Stimulated activated CD4-positive, alpha-beta T cell treated with anti-CD3 and anti-CD28 coated beads, Interleukin-1b, Interleukin-23, amount 100 ng/mL, for 1 hour (primary cell): ENCODE measurements at places on chromosomes 16 and 17.

DNA sequence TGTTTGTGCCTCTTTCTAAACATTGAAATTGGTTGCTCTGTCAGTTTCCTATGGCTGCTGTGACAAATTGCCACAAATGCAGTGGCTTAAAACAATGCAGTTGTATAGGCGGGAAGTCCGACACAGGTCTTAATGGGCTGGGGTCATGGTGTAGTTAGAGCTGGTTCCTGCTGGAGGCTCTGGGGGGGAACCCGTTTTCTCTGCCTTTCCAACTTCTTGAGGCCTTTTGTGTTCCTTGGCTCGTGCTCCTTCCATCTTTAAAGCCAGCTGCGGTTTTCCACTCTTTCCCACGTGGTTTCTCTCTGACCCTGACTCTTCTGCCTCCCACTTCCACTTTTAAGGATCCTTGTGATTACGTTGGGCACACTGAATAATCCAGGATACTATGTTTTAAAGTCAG, 12.5 kb downstream of the EPN2 start:
- DNase-seq = no peak

GRCh38 chr17:51428668-51429495, 168.5 kb downstream of the UTP18 start:
- no peak for DNase-seq

GRCh38 chr17:80281516-80281915, 20.9 kb downstream of the RNF213 start:
- no peak for DNase-seq

DNA sequence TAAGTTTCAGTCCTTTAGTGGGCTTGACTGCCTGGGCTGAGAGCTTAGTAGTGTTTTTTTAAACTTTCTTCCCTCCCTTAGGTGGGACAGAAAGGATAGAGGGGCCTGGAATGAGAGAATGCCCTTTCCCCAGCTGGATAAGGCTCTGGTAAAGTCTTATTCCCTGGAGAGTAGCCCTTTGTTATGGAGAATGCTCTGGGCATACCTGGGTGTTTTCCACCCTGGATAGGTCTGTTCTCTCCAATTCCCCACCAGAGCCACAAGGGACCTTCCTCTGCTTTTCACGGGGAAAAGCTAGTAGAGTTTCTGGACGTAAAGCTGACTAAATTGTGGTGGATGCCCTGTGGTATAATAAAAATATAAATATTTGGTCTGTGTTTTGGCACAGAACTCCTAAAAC, 164.1 kb downstream of the HS3ST4 start:
- no peak for DNase-seq

DNA sequence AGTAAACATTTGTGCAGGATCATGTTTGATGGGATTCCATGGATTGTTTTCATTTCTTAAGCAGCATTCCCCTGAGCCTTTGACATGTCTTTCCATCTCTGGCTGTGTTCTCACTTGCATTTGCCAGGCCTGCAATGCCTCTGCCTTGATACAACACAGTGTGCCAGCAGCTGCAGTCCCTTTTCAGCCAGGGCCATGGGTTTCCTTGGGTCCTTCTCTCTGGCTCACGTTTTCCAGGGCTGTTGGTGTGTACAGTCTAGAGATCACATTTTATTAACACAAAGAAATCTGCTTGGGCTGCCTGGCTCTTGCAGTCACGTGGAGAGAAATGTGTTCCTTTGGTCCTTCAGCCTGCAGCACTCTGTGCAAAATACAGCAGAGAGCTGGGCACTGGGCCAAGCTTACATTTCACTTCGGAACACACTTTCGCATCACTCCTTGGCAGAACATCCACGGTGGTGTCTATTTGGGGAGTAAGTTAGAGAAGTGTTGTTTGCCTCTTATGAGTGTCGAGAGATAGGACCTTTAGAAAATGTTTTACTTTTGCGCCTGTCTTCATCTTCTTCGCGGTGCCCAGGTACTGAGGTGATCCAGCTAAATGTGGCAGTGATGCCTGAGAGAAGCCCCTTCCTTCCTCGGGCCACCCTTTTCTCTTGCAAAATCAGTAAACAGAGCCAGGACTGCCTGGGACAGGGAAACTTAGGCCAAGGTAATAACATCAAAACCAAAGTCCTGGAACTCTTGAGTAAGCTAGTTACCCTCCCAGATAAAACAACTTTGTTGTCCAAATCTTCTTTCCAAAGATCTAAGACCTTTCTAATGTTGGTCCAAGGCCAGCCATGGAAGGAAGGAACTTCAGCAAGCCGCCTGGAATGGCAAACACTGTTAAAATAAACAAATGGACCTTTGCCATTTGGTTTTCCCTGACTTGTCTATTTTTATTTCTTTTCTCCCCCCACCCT, 20.9 kb downstream of the HLF start:
- DNase-seq = no peak

DNA sequence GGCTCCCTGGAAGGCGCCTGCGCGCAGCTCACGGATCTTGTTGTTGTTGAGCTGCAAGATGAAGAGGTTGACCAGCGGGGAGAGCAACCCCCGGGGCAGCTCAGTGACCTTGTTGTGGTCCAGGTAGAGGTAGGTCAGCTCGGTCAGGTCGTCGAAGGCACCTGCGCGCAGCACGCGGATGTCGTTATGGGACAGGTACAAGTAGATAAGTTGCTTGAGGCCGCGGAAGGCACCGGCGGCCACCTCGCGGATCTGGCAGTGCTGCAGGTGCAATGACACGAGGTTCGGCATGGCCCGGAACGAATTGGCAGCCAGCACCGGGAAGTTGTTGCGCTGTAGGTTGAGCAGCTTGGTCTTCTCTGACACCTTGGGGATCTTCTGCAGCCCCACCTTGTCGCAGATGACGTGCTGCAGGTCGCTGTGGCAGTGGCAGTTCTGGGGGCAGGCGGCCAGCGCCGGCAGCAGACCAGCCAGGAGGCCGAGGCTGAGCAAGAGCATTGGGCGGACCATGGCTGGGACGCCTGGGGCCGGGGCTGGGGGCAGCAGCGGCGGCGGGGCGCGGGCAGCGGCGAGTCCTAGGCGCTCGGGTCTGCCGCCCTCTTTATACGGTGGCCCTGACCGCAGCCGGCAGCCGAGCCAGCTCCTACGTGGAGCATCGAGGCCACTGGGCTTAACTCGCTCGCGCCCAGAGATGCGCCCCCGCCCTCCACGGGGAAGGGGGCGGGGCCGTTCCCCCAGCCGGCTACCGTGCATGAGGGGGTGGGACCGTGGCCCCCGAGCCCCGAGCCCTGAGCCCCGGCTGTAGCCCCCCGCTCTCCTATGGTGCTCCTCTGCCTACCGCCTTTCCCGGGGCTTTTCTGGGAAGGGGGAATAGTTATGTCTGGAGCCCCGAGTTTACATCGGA, at the start of gene CHAD:
Gene CHAD (minus strand): TSS at position 577 of the 904 bp plus-strand sequence. CDS start 67 bp downstream, at position 510.
- no peak for DNase-seq

DNA sequence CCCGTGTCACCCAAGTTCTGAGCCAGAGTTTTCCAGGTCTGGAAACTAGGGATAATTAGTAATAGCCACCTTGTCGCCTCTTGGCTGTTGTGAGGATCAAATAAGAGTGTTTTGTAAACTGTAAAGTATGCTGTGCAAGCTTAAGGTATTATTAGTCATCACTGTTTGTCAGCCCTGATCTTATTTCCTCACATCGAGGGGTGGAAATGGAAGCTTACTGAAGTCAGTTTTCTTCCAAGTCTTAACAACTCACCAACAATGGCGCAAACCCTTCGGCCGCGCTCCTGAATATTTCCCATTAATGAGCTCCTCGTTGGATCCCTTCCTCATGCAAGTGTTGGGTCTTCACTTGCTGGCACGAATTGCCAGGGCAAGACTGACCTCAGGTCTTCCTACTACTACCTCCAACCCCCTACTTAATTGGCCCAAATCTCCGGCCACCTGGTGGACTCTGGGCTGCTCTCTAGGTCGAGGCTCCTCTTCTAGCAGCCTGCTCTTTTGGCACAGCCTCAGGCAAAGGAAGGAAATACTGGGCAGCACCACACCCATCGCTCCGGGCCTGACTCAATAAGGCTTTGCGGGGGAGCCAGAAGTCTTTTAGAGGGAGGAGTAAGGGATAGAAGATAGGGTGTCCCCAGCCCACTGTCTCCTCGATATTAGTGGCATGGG, 885 bp upstream of the SLC35B1 start:
- no peak for DNase-seq

DNA sequence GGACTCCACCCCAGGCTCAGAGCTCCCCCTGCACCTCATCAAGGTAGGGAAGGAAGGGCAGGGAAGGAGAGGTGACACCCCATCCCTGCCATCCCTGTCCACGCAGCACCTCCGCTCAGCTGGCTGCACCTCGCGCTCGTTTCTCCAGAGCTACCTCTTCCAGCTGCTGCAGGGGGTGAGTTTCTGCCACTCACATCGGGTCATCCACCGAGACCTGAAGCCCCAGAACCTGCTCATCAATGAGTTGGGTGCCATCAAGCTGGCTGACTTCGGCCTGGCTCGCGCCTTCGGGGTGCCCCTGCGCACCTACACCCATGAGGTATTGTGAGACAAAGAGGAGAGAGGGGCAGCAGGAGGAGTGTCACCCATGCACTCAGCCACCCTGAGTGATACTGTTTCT, 1.4 kb downstream of the CDK3 start:
- no peak for DNase-seq

DNA sequence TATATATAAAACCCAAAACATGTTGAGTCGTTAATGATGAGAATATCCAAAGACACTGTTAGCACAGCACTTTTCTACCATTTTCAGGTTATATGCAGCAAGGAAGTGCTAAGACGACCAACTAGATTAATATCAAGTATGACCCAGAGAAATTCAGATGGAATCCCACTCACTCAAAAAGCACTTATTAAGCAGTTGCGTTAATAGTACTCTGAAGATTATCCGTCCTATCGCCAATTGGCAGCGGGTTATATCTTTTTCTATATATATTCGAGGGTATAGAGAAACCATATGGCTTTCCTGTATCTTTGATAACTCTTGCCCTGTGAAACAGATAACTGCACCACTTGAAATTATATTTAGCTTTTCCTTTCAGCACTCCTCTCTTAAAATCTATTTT, 1.1 kb downstream of the CRLF3 start:
- DNase-seq = no peak

- DNase-seq = no peak
These were observed 255.1 kb downstream of the HS3ST3A1 start for GRCh38 chr17:13346592-13346991.

DNA sequence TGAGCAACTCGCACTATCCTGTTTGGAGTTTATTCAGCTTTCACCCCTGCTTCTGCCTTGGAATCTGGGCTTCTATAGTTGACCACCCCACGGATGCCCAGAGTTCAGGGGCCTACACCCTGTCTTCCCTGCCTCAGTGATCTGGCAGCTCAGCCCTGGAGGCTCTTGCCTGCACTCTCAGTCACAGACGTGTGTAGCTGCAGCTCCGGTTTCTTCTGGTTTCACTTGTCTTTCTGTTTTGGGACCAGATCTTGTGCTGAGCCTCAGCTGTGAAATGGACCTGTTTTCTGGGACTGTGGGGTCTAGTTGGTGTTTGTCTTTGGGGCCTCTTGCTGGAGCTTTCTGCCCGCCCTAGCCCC, 5.8 kb downstream of the GPT2 start:
- no peak for DNase-seq

GRCh38 chr16:55938126-55938525, 63.0 kb upstream of the CES5A start:
- DNase-seq = no peak

- DNase-seq = no peak
These were observed 1.6 kb downstream of the MPO start for GRCh38 chr17:58279016-58279711.

GRCh38 chr17:80316431-80316830, 55.8 kb downstream of the RNF213 start:
- no peak for DNase-seq

DNA sequence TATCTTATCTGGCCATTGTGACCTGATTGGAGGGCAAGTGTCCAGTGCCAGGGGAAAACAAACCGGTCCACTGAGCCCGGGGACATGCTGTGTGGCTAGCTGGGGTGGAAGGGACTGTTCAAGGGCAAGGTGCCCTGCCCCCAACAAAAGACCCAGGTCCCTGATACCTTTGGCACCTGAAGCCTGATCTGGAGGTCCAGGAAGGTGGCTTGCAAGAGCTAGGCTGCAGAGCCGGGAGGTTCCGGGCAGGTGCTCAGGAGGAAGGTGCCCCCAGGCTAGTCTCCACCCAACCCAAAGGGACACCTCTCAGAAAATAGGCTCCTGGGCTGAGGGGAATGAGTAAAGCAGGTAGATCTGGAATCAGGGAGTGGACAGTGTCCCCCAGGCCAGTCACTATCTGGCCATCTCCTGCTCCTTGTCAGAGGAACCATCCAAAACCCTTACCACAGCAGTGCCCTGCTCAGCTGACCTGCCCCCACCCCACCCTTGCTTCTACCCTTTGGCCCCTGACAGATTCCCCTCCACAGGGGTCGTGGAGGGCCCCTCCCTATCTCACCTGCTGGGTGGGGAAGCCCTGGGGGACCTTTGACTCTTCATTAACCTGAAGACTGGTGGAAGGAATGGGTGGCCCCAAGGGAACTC, 6.2 kb downstream of the NAT9 start:
- no peak for DNase-seq

- DNase-seq = no peak
These were observed 811.6 kb upstream of the GOT2 start for GRCh38 chr16:59545721-59546120.

GRCh38 chr16:10745841-10746240, 2.2 kb downstream of the NUBP1 start:
- no peak for DNase-seq

DNA sequence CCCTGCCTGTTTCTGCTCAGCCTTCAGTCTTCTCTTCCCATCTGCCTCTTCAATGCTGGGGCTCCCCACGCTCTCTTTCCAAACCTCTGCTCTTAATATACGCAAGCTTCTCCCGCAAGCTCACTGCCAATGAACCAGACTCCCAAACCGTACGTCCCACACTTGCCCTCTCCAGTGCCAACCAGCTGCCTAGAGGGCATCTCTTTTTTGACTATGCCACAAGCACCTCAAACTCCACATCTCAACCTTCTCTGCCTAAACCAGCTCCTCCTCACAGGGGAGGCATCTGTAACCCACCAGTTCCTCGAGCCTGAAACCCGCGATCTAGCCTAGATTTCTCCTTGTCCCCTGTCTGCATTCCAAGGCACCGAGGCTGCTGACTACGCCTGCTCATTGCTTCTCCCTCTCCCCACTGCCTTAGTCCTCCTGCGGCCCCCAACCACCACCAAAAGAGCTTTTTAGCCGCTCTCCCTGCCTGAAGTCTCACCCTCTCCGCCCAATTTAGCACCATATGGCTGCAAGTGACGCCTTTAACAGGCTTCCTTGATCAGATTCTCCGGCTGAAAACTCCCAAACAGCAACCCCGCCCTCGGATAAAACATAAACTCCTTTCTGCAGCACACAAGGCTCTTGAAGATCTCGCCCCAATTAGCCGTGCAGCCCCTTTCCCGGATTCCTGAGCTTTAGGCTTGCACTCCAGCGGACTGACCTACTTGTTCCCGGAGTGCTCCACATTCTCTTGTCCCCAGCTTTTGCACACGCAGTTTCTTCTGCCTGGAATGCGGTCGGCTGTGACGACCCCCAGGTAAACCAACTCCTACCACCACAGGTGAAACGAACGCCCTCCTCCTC, 1.5 kb downstream of the GGA2 start:
- no peak for DNase-seq
